ENCODE measurements at places on chromosomes 7 and 10. TPM values are rescaled to one million over a fixed set of nuclear protein-coding genes. Genes with fewer than 3 reads are reported as not detected.

MEIG1 gene
- total RNA-seq, result not detected

ITIH5 gene
- 8.4 TPM for total RNA-seq

FOXI2 gene
- total RNA-seq, result 0.14 TPM

HABP2 gene
- total RNA-seq, result 0.15 TPM

SRGN gene
- 147 TPM for total RNA-seq

SEMA3D gene
- 31.0 TPM for total RNA-seq

EPHB4 gene
- 374 TPM for total RNA-seq

RAB18 gene
- total RNA-seq, result 74.3 TPM

CPA4 gene
- total RNA-seq, result not detected

FRMD4A gene
- 5.6 TPM for total RNA-seq

PIP4K2A gene
- 17.4 TPM for total RNA-seq

DNA sequence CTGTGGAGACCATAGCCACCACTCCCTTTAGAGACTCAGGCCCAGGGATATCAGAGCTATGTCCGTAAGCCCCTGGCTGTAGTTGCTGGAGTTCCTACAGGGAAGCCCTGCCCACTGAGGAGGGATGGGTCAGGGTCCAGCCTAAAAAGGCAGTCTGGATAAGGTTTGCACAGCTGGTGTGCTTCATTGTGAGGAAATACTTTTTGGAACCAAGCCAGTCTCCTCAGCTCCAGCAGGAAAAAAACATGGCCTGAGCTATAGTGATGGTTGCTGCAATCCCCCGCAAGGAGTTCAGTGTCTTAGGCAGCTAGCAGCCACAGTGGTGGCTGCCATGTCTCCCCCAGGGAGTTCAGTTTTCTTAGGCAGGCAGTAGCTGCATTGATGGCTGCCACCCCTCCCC is 52.6 kb upstream of the CYP2C8 start:
- H3K27me3 ChIP-seq, result no peaks in the 10 kb centered on the region

- no peak overlapping the region for H3K4me3 ChIP-seq
- no peak for DNase-seq
- no peak overlapping the region for H3K27ac ChIP-seq
- H3K27me3 ChIP-seq, result no peaks in the 10 kb centered on the region
- no peaks in the 10 kb centered on the region for H3K36me3 ChIP-seq
- no peaks in the 10 kb centered on the region for H3K4me1 ChIP-seq
Measured at GRCh38 chr7:39515534-39516228, 50.5 kb upstream of the YAE1 start.

DNA sequence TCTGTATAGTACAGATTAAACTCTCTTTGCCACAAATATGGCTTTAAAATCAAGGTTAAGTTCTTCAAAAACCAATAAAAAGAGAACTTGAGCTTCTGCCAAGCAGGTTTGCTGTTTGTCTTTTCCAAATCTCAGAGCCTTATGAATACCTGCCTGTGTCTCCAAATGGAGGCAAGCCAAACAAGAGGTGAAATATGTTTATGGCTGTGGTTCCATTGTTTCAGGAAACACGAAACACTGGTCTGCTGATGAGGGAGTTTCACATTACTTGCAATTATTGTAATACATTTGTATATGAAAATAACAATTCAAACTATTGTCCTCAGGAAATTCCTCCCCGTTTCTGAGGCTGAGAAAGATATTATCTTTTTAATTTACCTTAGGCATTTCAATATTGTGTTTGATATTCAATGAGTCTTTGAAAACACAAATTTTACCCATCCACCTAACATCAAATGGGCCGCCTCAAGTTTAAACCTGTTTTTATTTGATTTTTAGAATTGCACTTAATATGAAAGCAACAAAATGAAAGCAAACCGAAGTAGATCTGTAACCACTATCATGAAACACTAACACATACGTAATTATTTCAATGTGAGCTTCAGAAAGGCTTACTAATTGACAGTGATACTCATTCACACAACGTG is 359.3 kb downstream of the HGF start:
- DNase-seq, result no peak
- H3K27me3 ChIP-seq, result no peaks in the 10 kb centered on the region
- H3K4me3 ChIP-seq, result no peak overlapping the region
- H3K36me3 ChIP-seq, result no peaks in the 10 kb centered on the region

- H3K4me1 ChIP-seq, result no peaks in the 10 kb centered on the region
- H3K27me3 ChIP-seq, result no peaks in the 10 kb centered on the region
- DNase-seq, result no peak
- no peak overlapping the region for H3K27ac ChIP-seq
Measured at GRCh38 chr7:140867467-140868462, 57.0 kb downstream of the BRAF start.

GRCh38 chr7:15848901-15849300 is 162.4 kb upstream of the MEOX2 start:
- H3K36me3 ChIP-seq, result no peaks in the 10 kb centered on the region
- no peak for DNase-seq
- no peaks in the 10 kb centered on the region for H3K27me3 ChIP-seq
- no peaks in the 10 kb centered on the region for H3K4me1 ChIP-seq
- H3K4me3 ChIP-seq, result no peak overlapping the region
- peak overlapping the region; percentile 17 for H3K27ac ChIP-seq

DNA sequence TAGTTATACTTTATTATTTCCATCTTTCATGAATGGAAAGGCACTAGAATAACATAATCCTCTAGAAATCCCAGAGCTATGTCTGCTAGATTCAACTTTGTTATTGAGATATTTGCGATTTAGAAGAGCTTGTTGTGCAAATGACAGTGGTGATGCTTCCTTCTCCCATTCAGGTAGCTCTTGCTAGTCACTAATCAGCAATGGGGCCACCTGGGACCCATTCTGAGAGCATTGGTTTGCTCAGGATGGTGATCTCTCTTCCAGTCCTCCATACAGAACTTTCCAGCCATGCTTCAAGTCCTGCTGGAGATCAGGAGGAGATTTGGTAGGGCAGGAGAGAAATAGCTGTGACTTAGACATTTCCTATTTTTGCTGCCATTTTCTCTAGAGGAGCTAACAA is 65.8 kb upstream of the WNT16 start:
- H3K27ac ChIP-seq, result no peak overlapping the region
- H3K4me1 ChIP-seq, result no peaks in the 10 kb centered on the region
- H3K36me3 ChIP-seq, result no peaks in the 10 kb centered on the region
- DNase-seq, result no peak
- H3K27me3 ChIP-seq, result no peaks in the 10 kb centered on the region

DNA sequence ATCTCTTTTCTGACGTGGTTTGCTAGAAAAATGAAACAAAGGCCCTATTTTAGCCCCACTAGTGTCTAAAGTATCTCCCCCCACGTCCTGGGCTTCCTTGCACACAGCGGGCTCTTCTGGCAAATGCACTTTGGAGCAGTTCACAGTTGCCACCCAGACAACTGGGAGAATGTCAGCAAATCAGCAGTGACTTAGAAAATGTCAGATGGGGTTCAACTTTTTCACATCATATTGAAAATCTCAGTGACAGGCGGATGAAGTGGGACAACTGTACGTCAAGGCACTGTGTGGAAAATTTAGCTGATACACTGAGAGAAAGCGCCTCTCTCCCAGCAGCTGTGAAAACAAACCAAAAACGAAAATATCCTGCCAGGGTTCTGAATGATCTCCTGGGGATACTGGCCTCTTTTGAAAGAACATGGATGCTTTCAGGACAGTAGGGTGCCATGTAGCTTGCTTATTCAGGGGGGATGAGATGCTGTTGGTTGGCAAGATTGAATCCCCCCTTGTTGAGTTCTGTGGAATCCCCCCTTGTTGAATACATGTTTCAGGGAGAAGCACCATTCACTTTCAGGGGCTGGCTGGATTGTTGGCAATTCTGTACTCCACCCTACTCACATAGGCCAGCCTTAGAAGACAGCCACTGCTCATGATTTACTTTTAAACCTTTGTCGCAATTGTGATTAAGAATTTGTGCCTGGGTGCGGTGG is 372.8 kb upstream of the CELF2 start:
- DNase-seq, result no peak
- H3K4me3 ChIP-seq, result no peak overlapping the region
- no peaks in the 10 kb centered on the region for H3K4me1 ChIP-seq
- no peaks in the 10 kb centered on the region for H3K36me3 ChIP-seq

DNA sequence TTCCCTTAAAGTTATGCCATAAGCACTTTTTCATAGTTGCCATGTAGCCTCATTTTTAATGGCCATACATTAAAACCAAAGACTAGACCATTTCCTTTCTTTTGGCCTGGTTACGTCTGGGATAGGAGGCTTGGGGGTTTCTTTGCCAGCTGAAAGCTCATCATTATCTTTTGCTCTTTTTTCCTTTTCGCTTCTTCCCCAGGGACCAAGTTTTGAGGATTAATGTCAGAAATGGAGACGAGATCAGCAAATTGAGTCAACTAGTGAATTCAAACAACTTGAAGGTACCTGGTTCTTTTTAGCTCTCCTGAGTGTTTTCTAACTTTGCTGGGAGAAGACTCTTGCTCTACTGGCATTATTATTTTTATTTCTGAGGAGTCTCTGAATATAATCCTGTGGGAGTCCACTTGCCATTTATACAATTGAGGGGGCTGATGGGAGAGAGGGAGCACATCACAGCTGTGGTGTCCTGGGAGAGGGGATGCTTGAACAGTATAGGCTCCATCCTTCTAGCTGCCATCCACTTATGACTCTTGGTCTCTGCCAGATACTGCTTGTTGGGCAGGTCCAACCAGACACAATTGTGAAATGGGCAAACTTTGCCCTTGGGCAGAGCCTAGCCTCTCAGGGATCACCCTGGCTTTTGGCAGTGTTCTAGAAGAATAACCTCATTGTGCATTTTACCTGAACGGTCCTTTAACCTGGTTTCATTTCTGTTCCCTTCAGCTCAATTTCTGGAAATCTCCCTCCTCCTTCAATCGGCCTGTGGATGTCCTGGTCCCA is 5.8 kb downstream of the CPA4 start:
- H3K27ac ChIP-seq, result no peak overlapping the region
- no peak for DNase-seq
- no peaks in the 10 kb centered on the region for H3K27me3 ChIP-seq
- H3K4me3 ChIP-seq, result no peak overlapping the region

GRCh38 chr7:40810274-40810673 is 675.5 kb downstream of the SUGCT start:
- H3K36me3 ChIP-seq, result no peaks in the 10 kb centered on the region
- no peak for DNase-seq
- no peaks in the 10 kb centered on the region for H3K27me3 ChIP-seq

- peak; percentile 84 for DNase-seq
- H3K27me3 ChIP-seq, result no peaks in the 10 kb centered on the region
- H3K4me1 ChIP-seq, result peaks cover 5% of the 10 kb centered on the region
- no peak overlapping the region for H3K4me3 ChIP-seq
Measured at GRCh38 chr10:101041252-101041761, 10.3 kb downstream of the SFXN3 start.

DNA sequence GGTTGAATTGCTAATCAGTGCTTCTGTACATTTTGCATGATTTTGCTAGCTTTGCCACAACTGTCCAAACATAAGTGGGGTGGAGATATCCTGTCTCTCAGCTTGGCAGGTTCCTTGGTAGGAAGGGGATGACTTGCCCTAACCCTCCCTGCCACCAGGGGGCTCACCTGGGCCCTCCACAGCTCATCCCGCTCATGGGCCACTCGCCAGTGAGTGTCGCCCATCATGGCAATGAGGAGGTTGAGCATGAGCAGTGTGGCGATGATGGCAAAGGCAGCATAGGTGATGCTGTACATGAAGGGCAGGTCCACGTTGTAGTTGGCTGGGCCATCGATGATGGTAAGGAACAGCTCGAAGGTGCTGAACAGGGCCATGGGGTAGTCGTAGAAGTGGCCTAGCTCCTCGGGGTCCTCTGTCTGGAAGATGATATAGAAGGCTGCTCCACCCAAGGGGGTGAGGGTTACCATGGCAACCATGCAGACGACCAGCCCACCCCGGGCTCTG is 12.2 kb downstream of the TRPV6 start:
- no peak for DNase-seq
- no peaks in the 10 kb centered on the region for H3K27me3 ChIP-seq
- H3K36me3 ChIP-seq, result no peaks in the 10 kb centered on the region
- no peak overlapping the region for H3K4me3 ChIP-seq
- H3K4me1 ChIP-seq, result no peaks in the 10 kb centered on the region
- H3K27ac ChIP-seq, result no peak overlapping the region

DNA sequence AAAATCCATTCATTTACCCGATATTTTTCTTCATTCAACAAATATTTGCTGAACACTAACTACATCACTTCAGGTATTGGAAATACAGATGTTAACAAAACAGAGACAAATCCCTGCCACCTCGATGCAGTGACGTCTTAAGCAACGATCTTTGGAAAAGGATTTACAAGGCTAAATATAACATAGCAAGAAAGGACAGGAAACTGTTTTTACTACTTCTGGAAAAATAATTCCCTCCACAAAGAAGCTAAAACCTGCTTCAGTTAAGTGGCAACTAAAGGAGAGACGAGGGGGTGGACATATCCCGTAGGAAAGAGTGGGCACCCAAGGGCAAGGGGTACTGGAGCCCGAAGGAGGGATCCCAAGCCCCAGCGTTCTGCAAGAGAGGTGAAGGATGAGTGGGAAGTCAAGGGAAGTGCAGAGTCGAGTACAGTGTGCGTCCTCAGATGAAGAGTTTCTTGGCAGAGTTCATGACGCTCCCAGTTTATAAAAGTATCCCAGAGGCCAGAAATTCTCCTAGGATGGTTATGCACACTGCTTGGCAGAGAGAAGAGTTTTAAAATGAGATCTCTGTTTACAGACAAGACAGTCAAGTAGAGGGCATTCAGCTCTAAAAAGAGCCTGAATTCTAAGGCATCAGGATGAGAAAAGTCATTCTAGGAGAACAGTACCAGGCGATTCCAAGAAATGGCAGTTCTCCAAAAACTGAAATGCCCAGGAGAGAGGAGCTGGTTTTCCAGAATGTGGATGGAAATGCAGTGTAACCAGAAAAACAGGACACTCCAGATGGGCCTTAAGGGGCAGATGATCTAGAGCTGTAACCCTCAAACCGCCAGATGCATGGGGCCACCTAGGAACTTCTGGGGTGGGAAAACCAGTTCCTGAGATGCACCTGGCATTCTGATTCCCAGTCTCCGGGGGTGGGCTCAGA is 97.3 kb downstream of the GRB10 start:
- peak overlapping the region; percentile 76 for H3K27ac ChIP-seq
- H3K4me1 ChIP-seq, result no peaks in the 10 kb centered on the region
- no peak overlapping the region for H3K4me3 ChIP-seq
- H3K36me3 ChIP-seq, result no peaks in the 10 kb centered on the region
- DNase-seq, result no peak
- H3K27me3 ChIP-seq, result no peaks in the 10 kb centered on the region

- H3K4me3 ChIP-seq, result no peak overlapping the region
- H3K27me3 ChIP-seq, result no peaks in the 10 kb centered on the region
- no peaks in the 10 kb centered on the region for H3K36me3 ChIP-seq
- no peak for DNase-seq
- H3K27ac ChIP-seq, result no peak overlapping the region
Measured at GRCh38 chr7:98670186-98670585, 53.1 kb downstream of the NPTX2 start.

- no peaks in the 10 kb centered on the region for H3K4me1 ChIP-seq
- H3K27ac ChIP-seq, result no peak overlapping the region
- H3K27me3 ChIP-seq, result no peaks in the 10 kb centered on the region
- no peaks in the 10 kb centered on the region for H3K36me3 ChIP-seq
- DNase-seq, result no peak
Measured at GRCh38 chr10:119479532-119479931, 63.0 kb downstream of the RGS10 start.

Data from uterus (tissue), 4 donors.